IMR-90 (cell line): ENCODE measurements at places on chromosomes 16 and 17.

GRCh38 chr16:50306287-50306686 is 39.9 kb downstream of the ADCY7 start:
- no peak for DNase-seq

- no peak for DNase-seq
Measured at GRCh38 chr17:49918591-49918990, 50.4 kb upstream of the DLX4 start.

DNA sequence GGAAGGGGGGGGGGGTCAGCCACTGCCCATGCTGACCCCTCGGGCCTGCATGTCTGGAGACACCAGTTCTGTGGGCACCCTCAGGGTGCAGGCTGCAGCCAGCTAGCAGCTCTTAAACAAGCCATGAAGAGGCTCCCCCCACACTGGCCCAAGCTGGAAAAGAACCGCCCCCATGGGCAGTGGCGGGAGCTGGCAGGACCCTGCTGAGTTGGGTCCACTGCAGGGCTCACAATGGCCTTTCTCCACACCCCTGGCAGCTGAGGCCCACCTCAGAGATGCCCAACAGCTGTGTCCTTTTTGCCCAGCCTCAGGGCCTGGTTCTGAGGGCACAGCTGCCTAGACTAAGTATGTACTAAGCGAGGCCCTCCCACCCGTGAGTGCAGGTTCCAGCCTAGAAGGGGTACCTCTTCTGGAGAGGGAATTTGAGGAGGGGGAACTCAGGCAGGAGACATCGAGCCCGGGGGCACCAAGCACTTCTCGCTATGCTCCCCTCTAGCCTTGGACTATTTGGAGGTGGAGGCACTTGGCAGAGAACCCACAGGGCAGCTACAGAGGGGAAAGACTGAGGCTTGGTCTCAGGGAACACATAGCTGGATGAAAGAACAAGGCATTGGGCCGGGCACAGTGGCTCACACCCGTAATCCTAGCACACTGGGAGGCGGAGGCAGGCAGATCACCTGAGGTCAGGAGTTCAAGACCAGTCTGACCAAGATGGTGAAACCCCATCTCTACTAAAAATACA is 3.2 kb downstream of the THRA start:
- DNase-seq = no peak

DNA sequence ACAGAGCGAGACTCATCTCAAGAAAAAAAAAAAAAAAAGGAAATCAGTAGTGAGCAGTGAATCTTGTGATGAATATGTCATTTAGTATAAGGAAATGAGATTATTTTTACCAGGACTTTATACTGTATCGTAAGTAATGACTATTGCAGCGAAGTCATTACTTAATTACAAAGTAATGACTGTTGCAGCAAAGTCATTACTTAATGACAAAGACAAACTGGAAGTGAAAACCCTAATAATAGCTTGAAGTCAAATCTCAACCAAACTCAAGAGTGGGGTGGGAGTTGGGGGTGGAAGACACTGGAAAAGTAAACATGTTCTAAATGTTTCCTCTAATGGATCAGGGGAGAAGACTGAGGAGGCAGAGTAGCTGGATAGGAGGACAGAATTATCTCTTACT is 76.5 kb downstream of the ARHGAP44 start:
- DNase-seq = no peak

DNA sequence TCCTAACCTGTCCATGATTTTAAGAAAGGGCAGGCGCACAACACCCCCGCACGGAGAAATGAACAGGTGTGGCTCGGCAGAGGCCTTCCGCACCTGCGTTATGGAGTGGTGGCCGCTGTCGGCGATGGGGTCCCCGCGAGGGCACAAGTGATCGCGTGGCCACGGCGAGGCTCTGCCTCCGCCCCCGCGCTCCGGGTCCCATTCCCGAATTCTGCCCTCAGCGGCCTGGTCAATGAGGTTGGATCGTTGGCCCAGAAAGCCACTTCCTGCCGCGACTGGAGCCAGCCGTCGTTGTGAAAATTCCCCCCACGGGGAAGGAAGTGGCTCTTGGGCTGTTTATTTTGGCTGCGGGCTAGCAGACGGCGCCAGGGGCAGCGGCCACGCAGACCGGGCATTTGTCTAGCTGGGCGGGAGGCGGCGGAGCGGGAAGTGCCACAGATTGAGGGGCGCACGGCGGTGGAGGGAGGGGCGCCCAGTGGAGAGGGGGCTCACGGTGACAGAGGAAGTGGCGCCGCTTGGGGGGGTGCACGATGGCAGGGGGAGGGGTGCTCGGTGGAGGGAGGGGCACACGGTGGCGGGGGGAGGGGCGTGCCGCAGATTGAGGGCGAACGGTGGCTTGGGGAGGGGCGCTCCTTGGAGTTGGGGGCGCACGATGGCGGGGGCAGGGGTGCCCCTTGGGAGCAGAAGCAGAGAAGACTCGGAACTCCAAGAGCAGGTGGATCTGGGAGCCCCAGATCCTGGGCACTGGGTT is 25.0 kb downstream of the MRC2 start:
- DNase-seq = peak; percentile 75

DNA sequence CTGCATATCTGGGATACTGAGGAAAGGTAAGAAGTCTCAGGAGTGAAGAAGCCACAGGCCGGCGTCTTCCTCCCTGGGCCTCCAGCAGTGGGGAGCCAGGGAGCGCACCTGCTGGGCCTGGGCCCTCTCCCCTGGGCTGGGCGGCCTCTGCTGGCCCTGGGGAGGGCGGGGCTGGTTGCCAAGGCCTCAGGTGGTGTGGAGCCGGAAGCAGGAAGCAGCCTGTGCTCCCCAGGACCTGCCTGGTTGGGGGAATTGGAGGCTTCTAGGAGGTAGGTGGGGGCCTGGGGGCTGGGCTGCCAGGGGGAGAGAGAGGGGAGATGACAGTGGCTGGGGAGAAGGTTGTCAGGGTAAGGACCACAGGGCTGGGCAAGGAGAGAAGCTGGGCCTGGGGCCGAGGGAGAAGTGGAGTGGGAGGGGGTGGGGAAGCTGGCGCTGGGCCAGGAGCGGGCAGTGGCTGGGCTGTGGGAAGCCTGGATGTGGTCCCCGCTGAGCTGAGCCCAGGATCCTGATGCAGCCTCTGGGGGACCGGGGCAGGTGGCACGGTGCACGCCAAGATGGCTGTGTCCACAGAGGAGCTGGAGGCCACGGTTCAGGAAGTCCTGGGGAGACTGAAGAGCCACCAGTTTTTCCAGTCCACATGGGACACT is at the start of gene SMIM22:
Gene SMIM22 (plus strand): TSS at position 189 of the 647 bp plus-strand sequence. CDS start 366 bp downstream, at position 555.
- no peak for DNase-seq

GRCh38 chr17:35498448-35499178 is 38.9 kb downstream of the SLFN12L start:
- no peak for DNase-seq

GRCh38 chr16:54203851-54204505 is 82.6 kb downstream of the IRX3 start:
- DNase-seq = no peak
